ENCODE measurements at places on chromosomes 3 and 15.

DNA sequence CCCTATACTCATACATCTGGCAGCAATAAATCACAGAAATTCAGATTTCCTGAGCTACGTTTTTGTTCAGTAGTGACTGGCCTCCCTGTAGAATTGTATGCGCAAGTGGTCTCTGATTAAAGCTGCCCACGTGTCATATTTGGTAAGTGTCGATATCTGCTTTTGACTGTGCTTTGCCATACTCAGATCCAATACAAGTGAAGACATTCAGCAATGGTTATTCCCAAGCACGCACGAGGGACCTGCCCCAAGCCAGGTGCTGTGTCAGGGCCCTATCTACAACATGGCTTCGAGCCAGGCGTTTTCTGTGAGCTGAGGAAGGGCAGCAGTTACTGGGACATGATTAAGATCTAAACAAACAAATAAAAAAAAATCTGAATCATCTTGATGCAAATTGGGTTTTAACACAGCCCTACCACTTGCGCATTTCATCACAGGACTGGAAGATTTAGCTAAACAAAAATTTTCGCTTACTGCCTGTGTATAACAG is 47.2 kb upstream of the ICE2 start:
- DNase-seq = peak; percentile 57

DNA sequence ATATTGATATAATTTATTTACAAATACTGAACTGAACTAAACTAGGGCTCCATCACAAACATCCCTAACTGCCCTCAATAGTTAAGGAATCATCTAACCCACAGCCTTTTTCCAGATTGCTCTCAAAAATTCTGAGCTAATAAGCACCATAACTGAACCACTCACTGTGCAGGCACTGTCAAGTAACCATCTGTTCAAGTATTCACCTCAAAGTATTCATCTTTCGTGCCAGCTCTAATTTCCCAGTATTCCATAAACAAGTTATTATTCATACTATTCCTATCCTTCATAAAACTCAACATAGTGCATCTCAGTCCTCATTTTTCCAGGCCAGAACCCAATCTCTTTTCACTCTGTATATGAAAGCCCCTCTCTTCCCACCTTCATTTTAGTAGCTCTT is 41.1 kb downstream of the THBS1 start:
- no peak for DNase-seq

GRCh38 chr15:31307270-31308184 is 19.1 kb upstream of the KLF13 start:
- no peak for DNase-seq

GRCh38 chr3:115792206-115792955 is 169.1 kb downstream of the GAP43 start:
- no peak for DNase-seq

DNA sequence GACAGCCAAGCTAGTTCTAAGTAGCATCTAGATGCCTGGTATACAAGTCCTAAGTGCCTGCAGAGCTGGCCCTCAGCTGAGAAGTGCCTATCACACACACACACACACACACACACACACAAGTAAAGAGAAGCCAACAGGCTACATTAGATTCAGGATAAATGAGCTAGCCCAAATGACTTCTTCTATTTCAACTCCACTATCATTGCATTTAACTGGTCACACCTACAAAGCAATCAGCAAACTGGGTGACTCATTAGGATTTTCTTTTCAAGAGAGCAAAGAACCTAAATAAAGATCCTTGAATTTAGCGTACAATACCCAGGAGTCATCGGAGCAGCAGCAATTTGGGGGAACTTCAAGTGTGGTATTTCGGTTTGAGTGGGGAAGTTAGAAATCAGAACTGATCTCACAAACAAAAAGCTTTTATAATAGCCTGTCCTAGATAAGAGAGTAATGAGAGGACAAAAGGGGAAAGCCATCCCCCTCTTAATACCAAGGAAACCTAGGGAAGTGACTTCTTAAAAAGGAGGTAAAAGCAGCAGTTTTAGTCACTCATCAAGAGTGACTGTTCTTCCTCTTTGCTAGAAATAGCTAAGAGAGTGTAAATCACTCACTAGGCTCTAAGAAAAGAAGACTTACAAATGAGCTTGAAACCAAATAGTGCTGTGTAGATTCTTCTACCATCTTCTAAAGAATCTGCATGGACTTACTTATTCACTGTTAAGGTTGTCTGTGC is 112.7 kb downstream of the TNIK start:
- DNase-seq = no peak

DNA sequence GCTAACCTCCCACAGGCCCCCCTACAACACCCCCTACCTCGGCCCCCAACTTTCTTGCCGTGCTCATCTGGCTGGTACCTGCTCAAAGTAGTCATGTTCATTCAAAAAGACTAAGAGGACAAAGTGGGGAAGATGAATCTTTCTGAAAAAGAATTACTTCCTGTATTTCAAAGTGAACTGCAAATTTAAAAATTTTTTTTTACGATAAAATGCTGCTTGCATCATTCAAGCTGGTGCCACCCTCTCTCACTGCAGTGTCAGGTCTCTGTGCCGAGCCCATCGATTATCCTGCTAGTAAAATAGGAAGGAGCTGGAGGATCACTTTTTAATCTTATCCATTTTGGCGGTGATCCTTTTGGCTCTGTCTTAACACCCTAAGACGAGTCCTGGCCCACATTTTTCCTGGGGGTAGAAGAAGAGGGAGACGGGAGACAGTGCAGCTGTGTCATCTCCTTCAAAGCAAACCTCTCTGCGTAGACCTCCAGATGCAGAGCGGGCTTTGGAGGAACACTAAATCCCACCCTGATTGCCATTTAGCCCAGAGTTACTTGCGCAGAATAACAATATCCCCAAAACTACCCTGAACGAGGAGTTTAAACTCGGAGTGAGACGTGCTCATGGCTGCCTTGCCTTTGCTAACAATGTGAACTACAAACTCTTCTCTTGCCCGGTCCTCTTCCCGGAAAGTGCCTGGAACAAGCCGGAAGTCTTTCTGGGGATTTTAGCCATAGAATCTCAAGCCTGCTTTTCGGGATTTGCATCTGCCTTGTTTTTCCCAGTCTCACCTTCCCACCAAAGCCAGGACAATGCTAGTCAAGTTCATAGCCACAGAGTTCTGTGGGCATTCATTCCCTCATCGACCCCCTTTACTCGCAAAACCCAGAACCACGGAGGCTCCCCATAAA is 66.2 kb upstream of the CGNL1 start:
- no peak for DNase-seq

GRCh38 chr3:134345202-134345601 is 29.0 kb downstream of the AMOTL2 start:
- DNase-seq = no peak

DNA sequence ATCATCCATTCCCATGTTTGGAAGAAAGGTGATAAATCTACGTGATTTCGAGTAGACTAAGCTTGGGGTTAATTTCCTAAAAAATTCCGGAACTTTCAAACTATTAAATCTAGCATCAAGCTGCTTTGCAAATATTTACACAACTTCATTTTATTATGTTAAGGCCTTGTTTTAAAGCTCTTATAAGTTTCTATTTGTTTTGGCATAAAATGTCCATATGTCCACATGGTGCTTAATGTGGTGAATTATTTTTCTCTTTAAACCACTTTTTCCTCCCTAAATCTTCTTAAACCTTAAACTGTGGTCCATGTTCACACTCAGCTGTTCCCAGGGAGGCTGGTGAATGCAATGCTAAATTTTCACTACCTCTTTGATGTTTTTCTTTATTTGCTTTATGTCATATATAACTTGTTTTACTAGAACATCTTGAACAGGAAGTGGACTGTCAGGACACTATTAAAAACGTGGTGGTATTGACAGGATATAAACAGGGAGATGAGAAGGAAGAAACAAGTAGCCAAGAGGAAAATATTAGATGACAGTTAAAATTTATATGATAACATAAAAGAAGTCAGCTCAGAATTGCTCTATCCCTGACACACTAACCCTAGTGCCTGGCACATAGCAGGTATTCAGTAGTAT is 72.5 kb upstream of the AGTR1 start:
- peak; percentile 53 for DNase-seq

GRCh38 chr15:77004189-77004588 is 9.3 kb downstream of the PSTPIP1 start:
- DNase-seq = no peak

- no peak for DNase-seq
Observed at GRCh38 chr3:133572158-133573053, 1.1 kb upstream of the CDV3 start.

- DNase-seq = no peak
Observed at GRCh38 chr3:111956449-111956848, 22.4 kb upstream of the ABHD10 start.

DNA sequence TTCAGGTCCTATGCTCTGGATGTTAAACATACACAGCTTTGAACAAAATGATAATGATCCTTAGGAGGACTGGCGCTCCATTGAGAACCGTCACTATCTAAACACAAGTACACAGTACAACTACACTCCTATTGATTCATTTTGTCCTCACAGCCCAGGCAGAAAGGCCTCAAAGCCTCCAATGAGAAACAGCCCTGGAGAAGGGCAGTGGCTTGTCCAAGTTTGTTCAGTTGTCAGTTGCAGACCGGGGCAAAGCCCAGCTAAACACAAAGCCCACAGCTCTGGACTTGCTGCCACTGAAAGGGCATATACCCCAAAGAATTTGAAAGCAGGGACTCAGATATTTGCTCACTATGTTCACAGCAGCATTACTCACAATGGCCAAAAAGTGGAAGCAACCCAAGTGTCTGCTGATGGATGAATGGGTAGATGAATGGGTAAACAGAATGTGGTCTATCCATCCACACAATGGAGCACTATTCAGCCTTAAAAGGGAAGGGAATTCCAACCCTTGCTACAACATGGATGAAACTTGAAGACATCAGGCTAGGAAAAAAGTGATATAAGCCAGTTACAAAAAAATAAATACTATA is 34.7 kb downstream of the NUP210 start:
- no peak for DNase-seq

- DNase-seq = no peak
Observed at GRCh38 chr3:124691599-124691998, 38.7 kb upstream of the UMPS start.

GRCh38 chr15:77067691-77068367 is 3.1 kb downstream of the TSPAN3 start:
- no peak for DNase-seq

GRCh38 chr15:48566668-48567067 is 78.8 kb downstream of the FBN1 start:
- DNase-seq = no peak

DNA sequence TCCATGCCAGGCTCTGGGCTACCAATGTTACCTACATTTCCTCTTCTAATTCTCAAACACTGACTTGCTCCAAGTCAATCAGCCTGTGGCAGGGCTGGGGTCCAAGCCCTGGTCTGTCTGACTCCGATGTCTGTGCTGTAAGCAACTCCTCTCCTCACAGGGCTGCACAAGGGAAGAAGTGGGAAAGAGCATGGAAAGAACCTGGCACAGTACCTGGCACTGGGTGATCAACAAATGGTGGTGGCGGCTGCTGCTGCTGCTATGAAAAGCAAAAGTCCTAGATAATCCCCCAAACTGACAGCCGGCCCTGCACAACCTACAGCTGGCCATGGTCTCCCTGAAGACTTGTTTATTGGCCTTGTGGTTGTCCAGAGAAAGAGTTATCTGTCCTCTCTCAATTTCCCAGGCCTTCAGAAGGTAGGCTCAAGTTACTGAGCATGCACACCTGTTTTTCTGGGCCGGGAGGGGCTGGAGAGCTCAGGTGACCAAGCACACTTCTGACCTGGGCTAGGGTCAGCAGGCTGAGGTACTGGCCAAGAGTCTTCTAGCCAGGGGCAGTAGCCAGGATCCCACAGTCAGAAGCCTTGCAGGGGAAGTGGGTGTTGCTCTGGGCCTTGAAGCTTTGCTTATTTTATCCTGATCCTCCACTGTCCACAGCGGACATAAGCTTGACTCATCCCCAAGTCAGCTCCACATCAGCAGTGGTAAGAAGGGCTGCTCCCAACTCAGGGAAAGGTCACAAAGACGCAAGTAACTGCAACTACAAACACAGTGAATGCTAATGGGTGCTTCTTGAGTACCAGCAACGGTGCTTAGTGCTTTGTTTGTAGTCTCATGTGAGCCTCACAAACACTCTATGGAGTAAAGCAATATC is 35.3 kb upstream of the KY start:
- DNase-seq = no peak

DNA sequence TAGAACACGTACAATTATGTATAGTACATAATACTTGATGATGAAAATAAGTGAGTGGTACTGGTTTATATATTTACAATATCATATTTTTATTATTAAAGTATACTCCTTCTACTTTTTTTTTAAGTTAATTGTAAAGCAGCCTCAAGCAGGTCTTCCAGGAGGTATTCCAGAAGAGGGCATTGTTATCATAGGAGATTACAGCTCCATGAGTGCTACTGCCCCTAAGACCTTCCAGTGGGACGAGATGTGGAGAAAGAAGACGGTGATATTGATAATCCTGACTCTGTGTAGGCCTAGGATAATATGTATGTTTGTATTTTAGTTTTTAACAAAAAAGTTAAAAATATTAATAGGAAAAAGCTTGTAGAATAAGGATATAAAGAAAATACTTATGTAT is 40.3 kb upstream of the SCN5A start:
- no peak for DNase-seq

GRCh38 chr3:81592101-81592500 is 169.3 kb downstream of the GBE1 start:
- DNase-seq = no peak

GRCh38 chr15:34436126-34436955 is 1.3 kb downstream of the GOLGA8A start:
- DNase-seq = no peak

- DNase-seq = no peak
Observed at GRCh38 chr15:74636984-74637383, 21.3 kb downstream of the CLK3 start.

- no peak for DNase-seq
Observed at GRCh38 chr3:141725036-141725435, 13.1 kb upstream of the RNF7 start.

GRCh38 chr15:48427960-48428547 is 96.8 kb downstream of the DUT start:
- no peak for DNase-seq

GRCh38 chr15:98983334-98983733 is 24.3 kb downstream of the PGPEP1L start:
- DNase-seq = no peak

DNA sequence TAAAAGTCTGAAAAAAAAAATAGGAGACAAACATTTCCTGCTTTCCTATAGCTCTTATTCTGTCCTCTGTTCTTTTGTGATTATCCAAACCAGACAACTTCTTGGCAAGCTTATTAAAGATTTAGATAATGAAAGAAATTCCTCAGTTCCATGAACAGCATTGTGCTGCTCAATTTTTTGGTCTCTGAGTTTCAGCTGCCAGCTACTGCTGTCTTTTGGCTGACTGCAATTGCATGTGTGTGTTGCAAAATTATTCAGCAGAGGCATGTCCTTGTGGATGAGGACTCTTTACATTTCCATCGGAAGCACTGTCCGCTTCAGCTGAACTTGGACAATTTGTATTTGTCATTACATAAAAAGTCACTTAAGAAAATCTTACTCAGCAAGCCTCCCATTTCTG is 397.3 kb upstream of the RASGRP1 start:
- no peak for DNase-seq

DNA sequence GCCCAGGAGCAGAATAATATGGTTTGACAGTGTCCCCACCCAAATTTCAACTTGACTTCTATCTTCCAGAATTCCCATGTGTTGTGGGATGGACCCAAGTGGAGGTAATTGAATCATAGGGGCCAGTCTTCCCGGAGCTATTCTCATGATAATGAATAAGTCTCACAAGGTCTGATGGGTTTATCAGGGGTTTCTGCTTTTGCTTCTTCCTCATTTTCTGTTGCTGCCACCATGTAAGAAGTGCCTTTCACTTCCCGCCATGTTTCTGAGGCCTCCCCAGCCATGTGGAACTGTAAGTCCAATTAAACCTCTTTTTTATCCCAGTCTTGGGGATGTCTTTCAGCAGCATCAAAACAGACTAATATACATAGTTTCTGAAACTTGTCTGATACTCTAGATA is 28.4 kb upstream of the ATP2C1 start:
- DNase-seq = no peak
